Dermis blood vessel endothelial cell (primary cell): ENCODE measurements at places on chromosomes 1 and 21. TPM values are rescaled to one million over a fixed set of nuclear protein-coding genes. Genes with fewer than 3 reads are reported as not detected.

- DNase-seq = no peak
These were observed 49.3 kb upstream of the TARBP1 start for GRCh38 chr1:234528074-234528865.

DNA sequence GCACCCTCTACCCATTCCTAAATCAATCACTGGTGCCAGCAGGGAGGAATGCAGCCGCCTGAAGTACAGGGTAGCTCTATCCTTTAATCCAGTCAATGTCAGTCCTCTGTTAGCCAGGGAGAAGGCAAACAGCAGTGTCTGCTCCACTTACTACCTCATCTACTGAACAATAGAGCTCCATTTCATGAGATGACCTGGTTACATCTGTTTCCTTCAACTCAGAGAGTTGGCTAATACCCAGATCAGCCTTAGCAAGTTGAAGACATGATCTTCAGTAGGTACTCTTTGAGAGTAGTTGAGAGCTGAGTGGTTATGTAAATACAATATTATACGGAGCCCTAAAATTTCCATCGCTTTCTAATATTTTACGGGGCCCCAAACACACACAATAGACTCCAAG lies 46.1 kb upstream of the CD34 start:
- DNase-seq = peak; percentile 94

DNA sequence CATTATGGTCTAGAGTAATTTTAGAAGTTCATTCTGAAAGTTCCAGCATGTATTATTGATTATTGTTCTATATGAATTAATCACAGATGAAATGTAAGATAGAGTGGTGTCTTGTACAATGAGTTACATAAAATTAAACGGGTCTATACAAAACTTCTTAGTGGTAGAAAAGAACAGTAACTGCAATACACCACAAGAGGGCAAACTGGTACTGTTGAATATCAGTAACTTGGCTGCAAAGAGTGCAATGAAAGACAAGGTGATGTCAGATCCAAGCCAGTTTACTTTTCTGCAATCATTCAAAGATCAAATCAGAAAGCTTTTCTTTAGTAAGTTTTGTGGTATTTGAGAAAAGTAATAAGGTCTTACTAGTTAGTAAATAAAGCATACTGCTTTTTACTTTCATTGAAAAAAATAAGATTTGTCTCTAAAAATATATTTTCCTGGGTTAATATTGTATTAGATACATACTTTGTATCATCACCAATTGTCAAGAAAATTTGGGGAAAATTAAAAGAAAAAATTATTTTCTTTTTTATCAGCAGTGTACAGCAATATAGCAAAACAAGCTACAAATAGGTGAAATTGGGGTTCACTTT lies 66.4 kb upstream of the BTG3 start:
- DNase-seq = peak; percentile 77

Gene C1orf94
- total RNA-seq = not detected in 2 replicates

Gene LRRN2
- 0.05 and 0.17 TPM in 2 replicates for total RNA-seq

GRCh38 chr1:154788110-154788870 lies 81.8 kb downstream of the KCNN3 start:
- DNase-seq = no peak

Gene FCRL5
- not detected in 2 replicates for total RNA-seq

DNA sequence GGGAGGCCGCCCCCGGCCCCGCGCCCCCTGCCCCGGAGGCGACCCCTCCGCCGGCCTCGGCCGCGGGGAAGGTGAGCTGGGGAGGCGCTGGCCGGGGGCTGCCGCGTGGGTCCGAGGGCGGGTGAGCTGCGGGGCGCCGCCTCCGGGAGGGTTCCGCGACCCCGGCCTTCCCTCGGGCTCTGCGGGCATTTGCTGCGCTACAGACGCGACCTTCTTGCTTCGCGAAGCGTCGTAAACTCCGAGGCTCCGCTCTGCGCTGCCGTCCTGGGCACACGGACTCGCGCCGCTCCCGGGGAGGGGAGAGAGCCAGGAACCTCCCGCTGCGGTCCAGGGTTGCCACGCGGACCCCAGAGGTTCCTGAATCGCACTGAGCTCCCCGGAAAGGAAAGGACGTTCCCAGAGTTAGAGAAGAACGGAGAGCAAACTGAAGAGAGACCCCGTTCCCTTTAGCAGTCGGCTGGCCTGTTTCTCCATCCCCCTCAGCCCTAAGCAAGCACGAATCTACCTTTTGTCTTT lies 345 bp downstream of the SLX9 start:
- DNase-seq = peak; percentile 44

- peak; percentile 23 for DNase-seq
These were observed 220.0 kb downstream of the RERE start for GRCh38 chr1:8597455-8597854.

Gene USP1
- 28.1 and 51.7 TPM in 2 replicates for total RNA-seq
